ENCODE measurements at places on chromosomes 3 and 15.

DNA sequence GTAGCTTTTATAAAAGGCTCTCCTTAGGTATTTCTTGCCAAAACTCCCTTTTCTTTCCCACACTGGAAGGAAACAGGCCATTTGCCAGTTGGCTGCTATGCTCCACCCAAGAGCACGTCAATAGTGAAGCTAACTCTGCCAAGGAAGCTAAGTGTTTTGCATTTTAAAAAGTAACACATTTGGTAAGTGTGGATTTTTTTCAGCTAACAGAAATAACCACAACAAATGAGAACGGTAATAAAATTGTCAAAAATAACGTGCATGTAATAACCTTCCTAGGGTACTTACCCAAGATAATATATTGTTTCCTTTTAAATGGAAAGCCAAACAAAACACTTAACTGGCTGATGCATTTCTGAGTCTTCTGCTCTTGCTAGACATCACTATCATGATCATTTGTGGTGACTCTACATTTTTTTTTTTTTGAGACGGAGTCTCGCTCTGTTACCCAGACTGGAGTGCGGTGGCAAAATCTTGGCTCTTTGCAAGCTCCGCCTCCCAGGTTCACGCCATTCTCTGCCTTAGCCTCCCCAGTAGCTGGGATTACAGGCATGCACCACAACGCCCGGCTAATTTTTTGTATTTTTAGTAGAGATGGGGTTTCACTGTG lies 4.6 kb downstream of the DPP8 start:
- DNase-seq, result no peak

DNA sequence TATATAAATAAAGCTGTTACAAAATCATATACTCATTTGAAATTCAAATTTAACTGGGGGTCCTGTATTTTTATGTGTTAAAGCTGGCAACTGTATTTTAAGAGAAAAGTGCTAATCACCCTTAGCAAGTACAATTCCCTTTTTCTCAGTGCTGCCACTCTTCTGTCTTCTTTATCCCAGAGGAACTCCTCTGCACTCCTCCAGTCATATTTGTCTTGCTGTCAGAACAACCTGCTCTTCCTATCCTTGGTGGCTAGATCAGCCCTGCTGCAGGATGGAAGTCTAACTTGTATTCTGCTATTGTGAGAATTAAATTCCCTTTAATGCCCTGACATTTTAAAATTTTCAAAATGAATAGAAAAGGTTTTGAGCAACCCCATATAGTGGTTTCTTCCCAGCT lies 123.9 kb upstream of the TNIK start:
- no peak for DNase-seq

- no peak for DNase-seq
Observed at GRCh38 chr3:123788710-123789109, 95.4 kb downstream of the MYLK start.

GRCh38 chr3:160134454-160134853 lies 90.8 kb upstream of the C3orf80 start:
- no peak for DNase-seq

GRCh38 chr3:151009981-151010380 lies 37.5 kb upstream of the CLRN1 start:
- DNase-seq, result no peak

DNA sequence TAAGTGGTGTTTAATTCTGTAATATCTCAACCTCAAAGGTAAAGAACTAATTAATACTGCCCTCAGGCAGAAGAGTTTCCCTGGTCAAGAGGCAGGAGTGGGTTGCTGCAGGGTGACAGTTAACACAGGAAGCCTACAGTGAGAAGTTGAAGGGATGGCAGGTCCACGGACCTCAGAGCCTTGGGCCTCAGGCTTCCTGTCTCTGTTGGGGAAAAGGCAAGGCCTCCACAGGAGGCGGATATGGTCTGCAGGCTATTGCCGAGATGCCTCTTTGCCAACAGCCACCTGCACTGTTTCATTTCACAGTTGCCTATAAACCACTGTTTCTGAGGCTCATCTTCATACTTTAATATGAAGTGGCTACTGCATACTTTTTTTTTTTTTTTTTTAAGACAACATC lies 33.3 kb upstream of the RPN1 start:
- DNase-seq, result no peak

DNA sequence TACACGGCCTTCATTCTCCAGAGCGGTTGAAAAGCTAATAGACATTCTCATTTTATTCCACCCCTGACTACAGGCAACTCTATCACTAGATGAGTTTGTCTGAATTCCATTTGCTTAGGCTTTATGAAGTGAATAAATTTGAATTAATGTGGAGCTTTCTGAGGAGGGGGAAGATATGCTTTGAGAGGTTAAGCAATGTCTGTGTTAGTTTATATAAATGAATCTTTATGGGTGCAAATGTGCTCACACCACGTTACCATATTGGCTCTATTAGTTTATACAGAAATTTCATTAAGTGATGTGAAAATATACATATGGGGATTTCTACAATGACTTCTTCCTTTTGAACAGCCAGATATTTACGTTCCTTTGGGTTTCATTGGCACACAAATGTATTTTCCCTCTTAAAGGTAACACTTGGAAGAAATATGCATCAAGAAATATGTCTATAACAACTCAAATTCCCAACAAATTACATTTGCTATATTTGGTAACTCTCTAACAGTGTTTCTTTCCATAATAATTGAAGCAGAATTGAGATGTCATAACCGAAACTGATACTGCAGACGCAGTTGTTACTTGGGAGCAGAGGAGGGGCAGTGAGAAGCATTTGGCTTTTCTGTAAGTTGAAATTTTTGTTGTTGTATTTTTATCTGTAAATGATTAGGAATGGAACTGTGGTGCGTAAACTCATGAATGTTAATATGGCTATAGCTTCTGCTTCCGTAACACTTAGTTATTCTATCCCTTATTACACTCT lies 359.4 kb downstream of the CACNA2D3 start:
- DNase-seq, result no peak

DNA sequence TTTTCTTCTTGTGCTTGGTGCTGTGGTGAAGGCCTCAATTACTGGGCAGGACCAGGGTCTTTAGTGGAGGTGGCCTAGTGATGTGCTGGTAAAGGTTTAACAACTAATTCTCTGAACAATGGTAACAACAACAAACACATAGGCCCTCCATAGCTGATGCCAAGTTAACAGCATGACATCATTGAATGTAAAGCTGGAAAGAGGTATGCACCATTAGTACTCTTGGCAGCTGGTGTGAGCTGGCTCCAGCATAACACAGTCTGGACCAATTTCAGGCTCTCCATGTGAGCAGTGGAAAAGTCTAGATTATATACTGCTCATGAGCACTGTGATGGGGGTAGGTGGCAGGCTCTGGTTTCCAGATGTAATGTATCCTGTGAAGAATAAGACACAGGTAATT lies 61.8 kb downstream of the SLC7A14 start:
- DNase-seq, result no peak

DNA sequence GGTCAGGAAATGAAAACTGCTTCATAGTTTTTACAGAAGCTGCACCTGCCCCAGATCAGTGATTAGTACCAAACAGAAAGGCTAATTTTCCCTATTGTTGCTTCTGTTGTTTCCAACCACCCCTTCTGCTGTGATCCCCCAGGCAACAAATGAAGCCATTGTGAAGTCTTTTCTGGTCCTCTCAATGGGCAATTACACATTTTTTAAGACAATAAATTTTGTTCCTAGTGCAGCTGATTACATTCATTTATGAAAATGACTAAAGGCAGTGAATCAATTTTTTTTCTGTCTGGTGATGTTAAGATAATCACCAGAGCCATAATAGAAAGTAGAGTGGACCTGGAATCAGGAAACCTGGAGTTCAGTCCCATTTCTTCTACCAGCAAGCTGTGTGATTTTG lies 32.7 kb downstream of the GLDN start:
- DNase-seq, result no peak

- no peak for DNase-seq
Observed at GRCh38 chr3:127077068-127077467, 94.2 kb downstream of the PLXNA1 start.

GRCh38 chr15:47733085-47733484 lies 15.8 kb downstream of the SEMA6D start:
- DNase-seq, result no peak

- DNase-seq, result peak; percentile 6
Observed at GRCh38 chr15:57667171-57667849, 39.2 kb upstream of the POLR2M start.

DNA sequence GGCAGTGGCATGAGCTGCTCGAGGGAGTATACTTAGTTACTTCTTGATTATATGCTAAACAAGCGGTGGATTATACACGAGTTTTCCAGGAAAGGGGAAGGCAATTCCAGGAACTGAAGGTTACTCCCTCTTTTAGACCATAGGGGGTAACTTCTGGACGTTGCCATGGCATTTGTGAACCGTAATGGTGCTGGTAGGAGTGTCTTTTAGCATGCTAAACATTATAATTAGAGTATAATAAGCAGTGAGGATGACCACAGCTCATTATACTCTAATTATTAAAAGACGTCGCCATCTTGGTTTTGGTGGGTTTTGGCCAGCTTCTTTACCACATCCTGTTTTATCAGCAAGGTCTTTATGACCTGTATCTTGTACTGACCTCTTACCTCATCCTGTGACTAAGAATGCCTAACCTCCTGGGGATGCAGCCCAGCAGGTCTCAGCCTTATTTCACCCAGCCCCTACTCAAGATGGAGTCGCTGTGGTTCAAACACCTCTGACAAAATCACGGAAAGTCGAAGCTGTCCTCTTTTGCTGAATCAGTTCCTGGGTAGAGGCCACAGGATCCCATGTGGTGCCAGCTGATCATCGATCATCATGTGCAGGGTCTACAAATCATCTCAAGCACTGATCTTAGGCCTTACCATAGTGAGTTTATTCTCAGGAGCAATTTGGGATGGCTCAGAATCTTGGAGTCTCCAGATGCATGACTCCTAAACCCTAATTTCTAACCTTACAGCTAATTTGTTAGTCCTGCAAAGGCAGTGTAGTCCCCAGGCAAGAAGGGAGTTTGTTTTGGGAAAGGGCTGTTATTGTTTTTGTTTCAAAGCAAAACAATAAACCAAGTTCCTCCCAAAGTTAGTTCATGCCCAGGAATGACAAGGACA lies 149.1 kb downstream of the TJP1 start:
- DNase-seq, result no peak

GRCh38 chr3:194973366-194974000 lies 287.8 kb downstream of the FAM43A start:
- DNase-seq, result no peak

- DNase-seq, result no peak
Observed at GRCh38 chr3:108494906-108495531, 15.4 kb downstream of the MYH15 start.

DNA sequence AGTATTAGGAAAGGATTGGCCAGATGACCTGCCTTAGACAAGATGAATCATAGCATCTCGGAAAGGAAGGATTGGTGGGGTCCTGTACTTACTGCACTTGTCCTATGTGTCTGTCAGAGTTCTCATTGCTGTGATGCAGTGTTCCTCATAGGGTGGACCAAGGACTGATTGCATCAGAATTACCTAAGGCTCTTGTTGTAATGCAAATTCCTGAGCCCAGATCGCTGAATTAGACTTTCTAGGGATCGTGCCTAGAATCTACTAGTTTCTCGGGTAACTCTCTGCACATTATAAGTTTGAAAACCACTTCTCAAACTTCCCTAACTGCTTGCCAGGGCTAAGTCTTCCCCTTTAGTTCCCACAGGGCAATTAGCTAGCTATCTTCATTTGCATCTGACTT lies 74.9 kb upstream of the SKOR1 start:
- DNase-seq, result no peak

- DNase-seq, result no peak
Observed at GRCh38 chr15:99015698-99016568, 8.3 kb upstream of the PGPEP1L start.

GRCh38 chr15:66709884-66710283 lies 7.8 kb downstream of the SMAD6 start:
- no peak for DNase-seq

GRCh38 chr3:143339451-143339850 lies 219.9 kb downstream of the CHST2 start:
- DNase-seq, result no peak

GRCh38 chr3:50015918-50016317 lies 72.8 kb upstream of the RBM5 start:
- no peak for DNase-seq

DNA sequence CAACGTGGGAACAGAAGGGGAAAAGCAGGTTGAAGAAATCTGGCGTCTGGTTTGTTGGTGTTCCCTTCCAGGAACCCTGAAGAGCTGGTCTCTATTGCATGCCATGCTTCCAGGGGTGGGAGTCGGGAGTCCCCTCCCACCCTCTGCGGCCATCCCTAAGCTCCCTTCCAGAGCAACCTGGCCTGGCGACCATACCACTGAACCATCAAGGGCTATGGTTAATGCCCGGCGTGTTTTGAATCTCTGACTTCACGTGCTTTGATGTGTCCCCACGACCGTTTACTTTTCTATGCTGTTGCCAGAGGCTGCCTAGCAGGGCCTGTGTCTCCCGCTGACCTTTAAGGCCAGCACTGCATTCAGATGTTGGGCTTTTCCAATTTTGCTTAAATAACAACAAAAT lies 696 bp upstream of the SNRK start:
- peak; percentile 3 for DNase-seq

GRCh38 chr3:77147836-77148578 lies 108.1 kb downstream of the ROBO2 start:
- no peak for DNase-seq

DNA sequence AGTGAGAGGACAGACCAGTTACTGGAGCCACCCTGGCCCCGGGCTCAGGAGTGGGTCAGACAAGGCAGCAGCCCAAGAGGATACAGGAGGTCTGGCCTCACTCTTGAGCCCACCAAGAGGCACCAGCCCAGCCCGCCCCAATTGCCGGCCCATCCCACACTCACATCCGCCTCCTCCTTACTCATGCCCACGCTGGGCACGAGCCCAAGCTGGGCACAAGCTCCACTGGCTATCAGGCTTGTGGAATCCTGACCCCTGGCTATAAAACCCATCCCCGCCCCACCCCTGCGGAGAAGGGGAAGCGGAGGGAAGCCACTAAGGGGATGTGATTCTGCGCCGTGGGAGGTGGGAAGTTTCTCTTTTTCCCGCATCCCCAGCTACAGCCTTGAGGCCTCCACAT lies 25.9 kb downstream of the ADCY5 start:
- no peak for DNase-seq

- no peak for DNase-seq
Observed at GRCh38 chr3:62133015-62133414, 240.3 kb downstream of the FEZF2 start.

- peak; percentile 89 for DNase-seq
Observed at GRCh38 chr3:138774529-138775253, 60.0 kb downstream of the PIK3CB start.

GRCh38 chr15:32700501-32701150 lies 17.2 kb upstream of the GREM1 start:
- DNase-seq, result no peak

DNA sequence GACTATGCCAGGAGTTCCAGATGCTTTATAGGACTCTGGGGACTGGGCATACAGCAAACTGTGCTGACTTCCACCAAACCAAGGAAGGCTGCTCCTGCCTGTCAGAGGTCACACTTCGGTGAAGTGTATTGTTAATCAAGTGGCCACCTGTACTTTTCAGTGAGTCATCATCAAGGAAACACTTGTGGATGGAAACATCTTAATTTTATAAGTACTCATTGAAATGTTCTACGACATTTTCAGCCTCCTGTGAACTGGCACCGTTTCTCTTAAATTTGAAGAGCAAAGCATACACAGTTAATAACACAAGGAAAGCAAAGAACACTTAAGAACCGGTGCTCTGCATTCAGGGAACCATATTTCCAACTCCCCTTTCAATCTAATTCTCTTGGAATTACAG lies 801.7 kb upstream of the DPPA4 start:
- DNase-seq, result no peak

GRCh38 chr3:140242818-140243276 lies 307.9 kb downstream of the CLSTN2 start:
- DNase-seq, result peak; percentile 89
